ENCODE measurements at places on chromosomes 2 and 18. TPM values are rescaled to one million over a fixed set of nuclear protein-coding genes. Genes with fewer than 3 reads are reported as not detected.

The MOGAT1 gene
- 1.8 TPM for polyA plus RNA-seq

The ANO7 gene
- 0.44 TPM for polyA plus RNA-seq

The DCC gene
- polyA plus RNA-seq, result 0.13 TPM

The TYW5 gene
- 2.7 TPM for polyA plus RNA-seq

Data from adipose tissue (tissue), 3 donors.